ENCODE measurements at places on chromosomes 12 and 14.

- no peak for DNase-seq
Measured at GRCh38 chr14:39434401-39434800, 2.2 kb upstream of the FBXO33 start.

GRCh38 chr12:113329022-113329790, 5.7 kb downstream of the SLC8B1 start:
- DNase-seq = no peak

GRCh38 chr14:79820866-79821535, 390.3 kb downstream of the DIO2 start:
- DNase-seq = no peak

GRCh38 chr12:96205908-96206307, 11.7 kb downstream of the ELK3 start:
- no peak for DNase-seq

DNA sequence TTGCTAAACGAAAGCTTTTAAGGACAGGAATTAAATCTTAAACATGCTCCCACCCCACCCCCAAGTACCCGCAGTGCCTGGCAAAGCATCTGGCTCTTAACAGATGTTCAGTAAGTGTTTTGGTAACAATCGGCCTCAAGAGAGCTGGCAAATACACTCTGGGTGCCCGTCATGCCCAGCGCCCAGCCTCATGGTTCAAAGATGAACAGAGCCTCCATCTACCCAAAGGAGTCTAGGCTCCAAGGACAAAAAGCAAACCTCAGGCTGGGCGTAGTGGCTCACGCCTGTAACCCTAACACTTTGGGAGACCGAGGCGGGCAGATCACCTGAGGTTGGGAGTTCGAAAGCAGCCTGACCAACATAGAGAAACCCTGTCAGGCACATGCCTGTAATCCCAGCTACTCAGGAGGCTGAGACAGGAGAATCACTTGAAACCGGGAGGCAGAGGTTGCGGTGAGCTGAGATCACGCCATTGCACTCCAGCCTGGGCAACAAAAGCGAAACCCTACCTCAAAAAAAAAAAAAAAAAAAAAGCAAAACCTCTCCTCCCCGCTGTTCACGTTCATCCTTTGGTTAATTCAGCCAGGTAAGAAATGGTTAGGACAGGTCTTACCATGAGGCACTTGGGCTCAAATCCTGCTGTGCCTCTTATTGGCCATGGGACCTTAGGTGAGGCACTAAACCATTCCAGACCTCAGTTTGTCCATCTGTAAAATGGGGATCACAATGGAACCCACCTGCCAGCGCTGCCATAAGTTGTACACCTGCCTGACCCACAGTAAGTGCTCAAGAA, 151.3 kb downstream of the BCL11B start:
- no peak for DNase-seq

DNA sequence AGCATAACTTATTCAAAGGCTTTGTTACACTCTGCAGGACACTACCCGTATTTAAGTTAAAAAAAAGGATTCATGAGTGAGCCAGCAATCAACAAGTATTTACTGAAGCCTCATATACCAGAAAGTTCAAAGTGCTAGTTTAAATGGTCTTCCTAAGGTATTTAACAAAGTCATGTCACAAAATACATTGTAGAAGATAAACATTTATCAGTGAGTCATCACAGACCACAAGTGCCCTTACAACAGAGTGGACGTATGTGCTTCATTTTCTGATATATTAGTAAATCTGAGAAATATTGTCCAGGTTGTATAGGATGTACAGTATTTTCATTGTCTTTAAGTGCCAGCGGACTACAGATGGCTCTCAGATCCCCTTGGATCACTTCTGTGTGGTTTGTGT, 24.2 kb downstream of the FLRT2 start:
- DNase-seq = no peak

DNA sequence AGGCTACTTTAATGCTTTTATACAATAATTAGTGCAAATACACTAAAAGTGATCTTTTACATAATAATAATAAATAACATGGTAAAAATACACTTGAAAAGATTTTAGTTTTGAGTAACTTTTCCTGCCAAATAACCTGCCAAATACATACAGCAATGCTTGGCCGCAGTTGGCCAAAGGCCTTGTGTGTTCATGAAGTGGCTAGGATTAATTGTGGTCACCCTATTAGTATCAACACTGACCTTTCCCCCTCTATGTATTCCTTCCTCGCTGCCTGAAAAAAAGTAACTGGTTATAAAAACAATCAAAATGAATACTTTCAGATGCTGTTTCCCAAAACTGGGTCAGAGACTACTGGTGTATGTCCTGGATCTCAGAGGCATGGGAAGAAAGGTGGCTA, 34.3 kb downstream of the KICS2 start:
- DNase-seq = no peak

- DNase-seq = no peak
Measured at GRCh38 chr14:77142005-77142800, 612 bp upstream of the ZDHHC22 start.

- DNase-seq = no peak
Measured at GRCh38 chr12:1978078-1978862, 26.0 kb downstream of the DCP1B start.

- no peak for DNase-seq
Measured at GRCh38 chr12:86429824-86430223, 173.6 kb upstream of the MGAT4C start.

GRCh38 chr12:46177025-46177424, 91.8 kb downstream of the SLC38A1 start:
- DNase-seq = no peak

GRCh38 chr12:46460682-46461210, 88.2 kb upstream of the SLC38A2 start:
- DNase-seq = no peak

DNA sequence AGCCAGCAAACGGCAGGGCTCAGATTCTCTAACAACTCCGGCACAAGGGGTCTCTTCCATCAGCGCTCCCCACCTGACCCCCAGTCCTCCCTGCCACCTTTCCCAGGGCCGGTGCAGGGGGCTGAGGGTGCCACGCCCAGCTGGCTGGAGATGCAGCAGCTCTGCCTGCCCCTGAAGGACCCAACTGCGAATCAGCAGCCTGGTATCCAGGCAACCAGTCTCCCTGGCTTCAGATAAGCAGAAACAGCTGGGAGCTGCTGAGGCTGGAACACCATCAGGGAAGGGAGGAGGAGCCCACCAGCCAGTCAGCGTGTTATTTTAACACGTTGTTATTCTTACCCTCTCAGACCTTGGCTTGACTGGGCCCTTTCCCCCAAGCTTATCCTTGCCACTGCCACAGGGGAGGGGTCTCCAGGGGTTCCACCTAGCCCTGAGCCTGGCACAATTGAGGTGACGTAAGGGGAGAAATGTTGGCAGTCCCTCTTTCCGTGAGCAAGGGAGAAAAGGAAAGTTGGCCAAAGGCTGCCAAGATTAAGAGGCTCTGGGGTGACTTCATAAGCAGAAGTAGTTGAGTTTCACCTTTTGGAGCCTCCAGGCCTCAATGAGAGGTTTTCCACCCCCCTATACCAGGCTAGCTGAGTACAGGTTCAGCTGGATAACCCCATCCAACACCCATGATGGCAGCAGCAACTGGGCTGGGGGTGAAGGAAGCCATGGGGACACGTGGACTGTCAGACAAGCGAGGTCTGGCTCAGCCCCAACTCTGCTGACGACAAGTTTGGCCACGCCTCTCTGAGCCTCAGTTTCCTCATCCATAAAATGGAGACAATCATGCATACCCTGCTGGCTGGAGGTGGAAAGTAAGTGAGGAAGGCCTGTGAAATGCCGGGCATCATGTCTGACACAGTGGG, 91.1 kb downstream of the IRF2BPL start:
- DNase-seq = no peak

- no peak for DNase-seq
Measured at GRCh38 chr14:20782280-20782890, 1.3 kb downstream of the RNASE6 start.

- DNase-seq = peak; percentile 73
Measured at GRCh38 chr12:53047221-53048032, 2.4 kb upstream of the TNS2 start.

DNA sequence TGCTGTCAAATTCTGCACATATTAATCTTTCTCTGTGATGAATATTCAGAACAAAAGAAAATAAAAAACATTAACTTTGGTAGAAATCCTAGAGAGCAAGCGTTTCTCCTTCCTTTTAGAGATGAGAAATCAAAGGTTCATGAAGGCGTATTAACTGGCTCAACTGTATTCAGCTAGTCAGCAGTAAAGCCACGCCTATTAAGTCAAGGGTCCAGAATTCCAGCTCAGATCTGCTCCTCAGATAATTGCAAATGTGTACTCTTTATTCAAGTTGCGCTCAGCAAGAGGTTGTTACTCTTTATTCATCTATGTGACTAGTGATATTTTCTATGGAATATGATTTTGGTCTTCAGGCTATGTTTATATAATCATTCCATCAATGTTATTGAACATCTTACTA, 13.1 kb upstream of the POC1B start:
- no peak for DNase-seq

DNA sequence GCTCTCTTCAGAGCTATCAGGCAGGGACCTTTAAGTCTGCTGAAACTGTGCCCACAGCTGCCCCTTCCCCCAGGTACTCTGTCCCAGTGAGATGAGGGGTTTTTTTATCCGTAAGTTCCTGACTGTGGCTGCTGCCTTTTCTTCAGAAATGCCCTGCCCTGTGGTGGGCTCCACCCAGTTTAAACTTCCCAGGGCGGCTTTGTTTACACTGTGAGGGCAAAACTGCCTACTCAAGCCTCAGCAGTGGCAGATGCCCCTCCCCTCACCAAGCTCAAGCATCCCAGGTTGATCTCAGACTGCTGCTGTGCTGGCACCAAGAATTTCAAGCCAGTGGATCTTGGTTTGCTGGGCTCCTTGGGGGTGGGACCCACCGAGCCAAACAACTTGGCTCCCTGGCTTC, 46.9 kb upstream of the SLC16A7 start:
- DNase-seq = no peak

GRCh38 chr14:101217080-101217463, 313.6 kb upstream of the RTL1 start:
- DNase-seq = no peak

- no peak for DNase-seq
Measured at GRCh38 chr12:7994731-7995205, 37.7 kb upstream of the FOXJ2 start.

DNA sequence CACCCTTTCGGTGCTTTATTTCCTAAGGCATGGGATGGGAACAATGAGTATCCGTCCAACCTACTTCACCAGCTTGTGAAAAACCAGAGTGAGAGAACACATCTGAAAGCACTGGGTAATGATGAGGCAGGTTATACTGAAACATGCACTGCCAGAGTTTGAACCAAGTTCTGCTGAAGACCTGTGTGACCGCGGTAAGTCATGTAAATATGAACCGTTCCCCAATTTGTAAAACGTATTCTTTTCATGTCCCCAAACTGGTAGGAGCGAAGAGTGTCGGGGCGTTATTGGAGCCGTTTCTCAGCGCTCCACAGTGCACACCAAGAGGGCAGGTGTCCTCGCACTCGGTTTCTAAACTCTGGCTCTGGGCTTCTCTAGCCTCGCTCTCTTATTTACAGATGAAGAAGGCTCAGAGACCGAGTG, 788 bp upstream of the NGDN start:
- no peak for DNase-seq

- no peak for DNase-seq
Measured at GRCh38 chr12:122963941-122964265, 2.4 kb downstream of the ABCB9 start.

GRCh38 chr14:22382955-22383354, 206.1 kb downstream of the DAD1 start:
- no peak for DNase-seq

GRCh38 chr14:58873228-58873953, 235.6 kb downstream of the DACT1 start:
- DNase-seq = no peak

GRCh38 chr12:62703011-62703380, 232.0 kb downstream of the PPM1H start:
- DNase-seq = no peak

- DNase-seq = no peak
Measured at GRCh38 chr12:54725233-54725843, 77.2 kb upstream of the DCD start.

DNA sequence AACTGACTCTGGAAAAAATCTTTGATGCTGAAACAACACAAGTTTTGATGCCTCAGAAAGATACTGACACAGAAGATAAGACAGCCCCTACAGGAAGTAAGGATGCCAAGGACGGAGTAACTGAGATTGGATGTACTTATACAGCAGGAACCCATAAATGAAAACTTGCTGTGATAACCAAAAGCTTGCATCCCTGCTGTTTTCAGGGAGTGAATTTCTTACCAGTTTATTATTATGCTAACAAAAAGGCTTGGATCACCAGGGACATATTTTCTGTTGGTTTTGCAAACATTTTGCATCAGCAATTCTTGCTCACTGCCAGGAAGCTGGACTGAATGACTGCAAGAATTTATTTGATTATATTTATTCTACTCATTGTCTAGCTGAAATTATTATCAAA, 197.7 kb downstream of the NAV3 start:
- no peak for DNase-seq

DNA sequence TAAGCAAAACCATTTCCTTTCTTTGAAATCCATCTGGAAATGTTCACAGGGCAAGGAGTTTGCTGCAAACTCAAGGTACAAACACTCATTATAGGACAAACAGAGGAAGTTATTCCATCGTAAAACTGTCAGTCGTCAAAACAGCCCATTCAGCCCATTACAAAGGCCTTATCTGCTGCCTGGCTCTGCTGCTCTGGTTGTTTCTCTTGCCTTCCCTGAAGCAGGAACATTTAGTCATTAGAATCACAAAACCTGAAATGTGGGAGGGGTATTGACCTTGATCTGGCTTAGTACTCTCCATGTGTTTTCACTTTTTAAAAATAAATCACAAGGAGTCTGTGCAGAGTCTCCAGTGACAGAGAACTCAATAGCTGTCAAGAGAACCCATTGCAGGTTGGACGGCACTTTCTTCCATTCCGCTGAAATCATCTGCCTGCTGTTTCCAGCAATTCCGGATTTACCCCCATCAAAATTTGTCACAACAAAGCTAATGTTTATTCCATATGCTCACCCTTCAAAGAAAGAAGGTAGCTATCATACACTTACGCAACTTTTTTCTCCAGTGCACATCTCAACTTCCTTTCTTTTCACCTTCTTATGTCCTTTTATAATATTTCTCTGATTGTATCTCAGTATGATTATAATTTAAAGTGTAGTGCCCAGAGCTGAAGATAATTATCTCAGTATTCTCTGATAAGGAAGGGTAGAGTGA, 24.6 kb upstream of the ITPR2 start:
- no peak for DNase-seq

- no peak for DNase-seq
Measured at GRCh38 chr14:20617138-20618003, 24.1 kb downstream of the OR6S1 start.

- DNase-seq = no peak
Measured at GRCh38 chr14:101175731-101176534, 272.4 kb upstream of the RTL1 start.

- no peak for DNase-seq
Measured at GRCh38 chr14:91253795-91254323, 9.4 kb upstream of the GPR68 start.

GRCh38 chr12:70733385-70733784, 96.2 kb upstream of the PTPRB start:
- no peak for DNase-seq

DNA sequence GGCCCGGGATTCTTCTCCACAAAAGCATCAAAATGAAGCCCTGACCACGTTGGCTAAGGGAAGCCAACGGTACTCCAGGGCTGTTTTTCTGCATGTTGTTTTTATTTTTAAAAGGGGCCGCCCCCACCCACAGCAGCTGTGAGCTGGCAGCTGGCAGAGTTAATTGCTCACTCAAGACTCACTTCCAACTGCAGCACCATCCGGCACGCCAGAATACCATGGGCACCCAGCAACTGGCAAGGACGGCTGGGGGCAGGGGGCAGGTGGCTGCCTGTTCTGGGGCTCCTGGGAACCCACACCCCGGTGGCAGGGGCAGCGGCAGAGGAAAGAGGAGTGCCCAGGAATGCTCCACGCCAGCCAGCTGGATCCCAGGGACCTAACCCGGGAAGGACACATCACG, 44.3 kb downstream of the NCOR2 start:
- DNase-seq = no peak

All from activated CD4-positive, CD25-positive, alpha-beta regulatory T cell treated with anti-CD3 and anti-CD28 coated beads, Interleukin-2, amount 50 U/mL, for 72 hours (primary cell).